Caco-2 (cell line): ENCODE measurements at places on chromosomes 13 and 19. TPM values are rescaled to one million over a fixed set of nuclear protein-coding genes. Genes with fewer than 3 reads are reported as not detected.

Gene GPR4
- total RNA-seq = not detected in 2 replicates

Gene SLC1A6
- total RNA-seq = not detected in 2 replicates

GRCh38 chr19:45094137-45094536 lies 1.2 kb downstream of the PPP1R37 start:
- H3K27me3 ChIP-seq = no peaks in the 10 kb centered on the region
- H3K36me3 ChIP-seq = no peaks in the 10 kb centered on the region
- peaks cover 15% of the 10 kb centered on the region; the same call in 1 of the 2 replicates for H3K4me1 ChIP-seq
- no peak for DNase-seq
- H3K27ac ChIP-seq = peak overlapping the region; percentile 96

Gene ANKLE1
- 14.3 and 17.4 TPM in 2 replicates for total RNA-seq

DNA sequence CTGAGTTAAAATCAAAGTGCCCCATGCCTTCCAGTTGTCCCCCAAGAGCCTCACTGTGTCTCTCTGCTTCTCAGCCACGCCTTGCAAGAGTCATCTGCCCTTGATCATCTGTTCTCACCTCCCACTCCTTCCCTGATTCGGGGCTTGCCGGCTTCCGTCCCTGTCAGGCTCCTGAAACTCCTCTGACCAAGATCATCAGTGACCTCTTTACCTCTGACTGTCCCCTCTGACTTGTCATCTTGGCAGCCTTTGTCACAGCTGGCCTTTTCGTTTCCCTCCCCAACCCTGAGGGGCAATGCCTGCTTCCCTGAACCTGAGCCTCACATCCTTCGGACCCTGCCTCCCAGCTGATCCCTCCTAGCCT lies 66.3 kb downstream of the MAP4K1 start:
- H3K4me1 ChIP-seq = no peaks in the 10 kb centered on the region
- no peak overlapping the region for H3K4me3 ChIP-seq
- H3K27ac ChIP-seq = no peak overlapping the region
- no peaks in the 10 kb centered on the region for H3K27me3 ChIP-seq

Gene TIMM29
- 30.4 and 31.1 TPM in 2 replicates for total RNA-seq

DNA sequence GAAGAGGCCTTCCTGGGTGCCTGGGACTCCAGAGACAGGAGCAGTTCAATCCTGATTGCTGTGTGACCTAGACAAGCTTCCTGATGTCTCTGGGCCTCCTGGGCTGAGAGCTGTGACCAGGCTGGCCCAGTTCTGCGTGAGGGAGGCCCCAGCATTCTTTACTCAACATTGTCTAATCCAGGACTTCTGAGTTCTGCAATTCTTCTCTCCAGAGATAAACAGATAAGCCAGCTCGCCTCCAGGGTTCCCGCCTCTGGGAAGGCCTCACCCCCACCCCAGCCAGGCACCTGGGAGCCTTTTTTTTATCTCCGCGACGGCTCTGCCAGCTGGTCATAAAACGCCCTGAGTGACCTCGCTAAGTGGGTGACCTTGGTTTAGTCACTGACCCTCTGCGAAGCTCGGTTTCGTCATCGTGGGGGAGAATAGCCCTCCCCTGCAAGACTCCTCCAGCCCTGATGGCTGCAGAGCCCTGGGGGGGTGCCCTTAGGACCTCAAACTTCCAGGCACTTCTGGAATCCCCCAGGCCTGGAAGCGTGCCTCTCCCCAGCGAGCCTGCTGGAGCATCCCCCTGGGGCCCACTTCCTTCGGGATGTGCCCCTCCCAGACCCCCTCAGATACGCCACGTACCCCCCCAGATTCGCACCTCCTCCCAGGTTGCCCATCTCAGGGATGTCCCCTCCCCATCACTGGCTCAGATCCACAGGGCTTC lies 1.9 kb downstream of the SULT2B1 start:
- no peaks in the 10 kb centered on the region for H3K27me3 ChIP-seq
- H3K4me1 ChIP-seq = peaks cover 63% of the 10 kb centered on the region
- H3K4me3 ChIP-seq = peak overlapping the region; percentile 24
- DNase-seq = peak; percentile 99

- no peaks in the 10 kb centered on the region for H3K27me3 ChIP-seq
- peak; percentile 99 for DNase-seq
- peaks cover 19% of the 10 kb centered on the region for H3K4me1 ChIP-seq
- H3K27ac ChIP-seq = peak overlapping the region; percentile 85
These were observed 834 bp downstream of the FBXO27 start for GRCh38 chr19:39031368-39032062.

Gene ATP4B
- not detected in 2 replicates for total RNA-seq

DNA sequence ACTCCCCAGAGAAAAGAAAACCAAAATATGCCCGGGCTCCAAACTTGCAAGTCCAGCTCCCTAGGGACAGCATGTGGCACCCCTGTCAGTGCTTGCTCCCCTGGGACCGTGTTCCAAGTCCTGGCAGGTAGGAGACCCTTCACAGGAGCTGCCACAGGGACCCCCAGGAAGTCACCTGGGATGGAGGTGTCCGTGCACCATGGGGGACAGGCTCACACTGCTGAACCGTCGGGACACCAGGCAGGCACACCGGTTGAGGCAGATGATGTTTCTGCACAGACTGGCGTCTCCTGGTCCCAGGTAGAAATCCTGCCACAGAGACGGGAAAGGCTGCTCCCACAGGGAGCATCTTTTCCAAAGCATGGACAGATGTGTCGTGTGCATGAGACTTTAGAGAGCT lies 11.7 kb upstream of the PROZ start:
- H3K36me3 ChIP-seq = no peaks in the 10 kb centered on the region; the same call in 1 of the 2 replicates
- no peaks in the 10 kb centered on the region for H3K4me1 ChIP-seq
- H3K4me3 ChIP-seq = no peak overlapping the region
- no peaks in the 10 kb centered on the region for H3K27me3 ChIP-seq
- DNase-seq = no peak

Gene TBCB
- 173 and 191 TPM in 2 replicates for total RNA-seq

DNA sequence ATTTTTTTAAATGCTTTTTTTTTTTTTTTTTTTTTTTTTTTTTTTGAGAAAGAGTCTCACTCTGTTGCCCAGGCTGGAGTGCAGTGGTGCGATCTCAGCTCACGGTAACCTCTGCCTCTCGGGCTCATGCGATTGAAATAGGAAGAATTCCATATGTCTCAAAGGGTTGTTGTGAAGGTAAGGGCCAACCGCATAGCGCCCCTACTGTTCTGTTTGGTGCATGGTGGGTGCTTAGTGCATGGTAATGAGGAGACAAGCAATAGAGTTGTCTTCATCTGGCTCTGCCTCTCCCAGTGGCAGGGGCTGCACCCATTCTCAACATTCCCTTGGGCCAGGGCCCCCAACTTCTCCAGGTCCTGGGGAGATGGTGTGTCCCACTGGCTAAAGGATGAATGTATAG lies 68.7 kb downstream of the RASL11A start:
- no peaks in the 10 kb centered on the region for H3K4me1 ChIP-seq
- no peaks in the 10 kb centered on the region; the same call in 1 of the 2 replicates for H3K27me3 ChIP-seq
- peak; percentile 64 for DNase-seq
- H3K27ac ChIP-seq = no peak overlapping the region
- H3K36me3 ChIP-seq = no peaks in the 10 kb centered on the region

DNA sequence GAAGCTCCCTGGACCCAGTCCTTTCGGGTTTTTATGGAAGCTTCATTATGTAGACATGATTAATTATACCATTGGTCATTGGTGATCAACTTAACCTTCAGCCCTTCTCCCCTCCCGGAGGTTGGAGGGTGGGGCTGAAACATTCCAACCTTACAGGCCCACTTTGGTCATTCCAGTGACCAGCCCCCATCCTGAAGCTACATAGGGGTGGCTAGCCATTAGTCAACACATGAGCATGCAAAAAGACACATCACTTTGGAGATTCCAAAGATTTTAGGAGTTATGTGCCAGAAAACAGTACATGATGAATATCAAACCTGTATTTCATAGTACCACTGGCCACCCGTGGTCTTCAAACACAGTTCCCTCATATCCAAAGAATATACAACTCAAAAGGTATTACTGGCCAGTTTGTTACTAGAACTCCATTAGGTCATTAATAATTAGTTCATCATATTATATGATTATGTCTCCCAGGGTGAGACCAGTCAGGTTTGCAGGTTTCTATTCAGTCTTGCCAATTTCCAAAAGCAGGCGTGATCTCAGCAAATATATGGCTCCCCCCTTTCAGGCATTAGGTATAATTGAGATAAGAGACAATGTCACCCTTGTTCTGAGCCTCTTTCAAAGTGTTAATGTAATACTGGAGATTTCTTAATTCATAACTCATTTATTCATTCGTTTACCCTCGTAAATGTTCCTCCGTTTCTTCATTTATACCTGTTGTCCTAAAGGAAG lies 11.1 kb downstream of the PPP5C start:
- H3K4me1 ChIP-seq = peaks cover 46% of the 10 kb centered on the region
- DNase-seq = peak; percentile 3
- peaks cover 11% of the 10 kb centered on the region for H3K36me3 ChIP-seq
- no peak overlapping the region for H3K4me3 ChIP-seq
- H3K27ac ChIP-seq = no peak overlapping the region

Gene KIR2DL4
- total RNA-seq = not detected in 2 replicates
